ENCODE measurements at places on chromosomes 7 and 10.

DNA sequence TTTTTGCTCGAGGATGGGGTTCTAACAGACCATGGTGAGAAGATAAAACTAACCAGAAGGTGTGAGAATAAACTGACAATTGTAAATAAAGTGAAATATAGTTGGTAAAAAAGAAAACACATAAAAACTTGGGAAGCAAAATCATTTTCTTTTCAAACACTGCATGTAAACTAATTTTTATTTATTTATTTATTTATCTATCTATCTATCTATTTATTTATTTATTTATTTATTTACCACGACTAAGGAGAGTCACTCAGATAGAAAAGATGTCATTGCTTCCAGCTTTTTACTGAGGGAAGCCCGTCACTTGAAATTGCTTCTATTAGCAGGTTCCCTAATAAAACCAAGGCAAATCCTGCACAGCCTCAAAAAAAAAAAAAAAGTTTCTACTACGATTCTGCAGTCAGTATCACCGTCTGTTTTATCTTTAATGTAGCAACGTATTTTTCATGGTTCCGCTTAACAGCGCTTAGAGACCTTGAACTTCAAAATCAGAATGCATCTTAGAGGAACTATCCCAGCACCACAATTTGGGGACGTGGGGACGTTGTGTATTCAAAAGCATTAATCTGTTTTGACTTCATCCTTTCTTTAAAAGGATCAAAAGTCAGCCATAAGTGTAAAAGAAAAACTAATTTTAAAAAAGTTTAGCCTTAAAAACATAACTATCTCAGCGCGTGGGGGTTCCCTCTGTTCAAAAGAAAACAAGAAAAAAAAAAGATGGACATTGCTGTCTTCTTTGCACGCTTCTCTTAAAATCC is 33.3 kb upstream of the EBLN1 start:
- no peak for DNase-seq

DNA sequence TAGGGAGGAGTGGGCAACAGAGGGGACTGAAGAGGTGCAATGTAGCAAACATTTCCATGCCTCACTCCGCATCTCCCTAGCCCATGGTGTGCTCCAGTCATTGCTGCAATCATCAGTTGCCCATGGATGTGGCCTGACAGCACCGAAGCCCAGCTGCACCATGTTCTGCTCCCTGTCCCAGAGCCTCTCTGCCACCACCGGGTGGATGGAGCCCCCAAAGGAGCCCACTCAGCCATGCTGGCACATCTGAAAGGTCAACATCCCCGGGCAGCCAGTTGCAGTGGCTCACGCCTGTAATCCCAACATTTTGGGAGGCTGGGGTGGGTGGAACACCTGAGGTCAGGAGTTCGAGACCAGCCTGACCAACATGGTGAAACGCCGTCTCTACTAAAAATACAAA is 336.4 kb upstream of the ZMIZ1 start:
- DNase-seq: no peak

DNA sequence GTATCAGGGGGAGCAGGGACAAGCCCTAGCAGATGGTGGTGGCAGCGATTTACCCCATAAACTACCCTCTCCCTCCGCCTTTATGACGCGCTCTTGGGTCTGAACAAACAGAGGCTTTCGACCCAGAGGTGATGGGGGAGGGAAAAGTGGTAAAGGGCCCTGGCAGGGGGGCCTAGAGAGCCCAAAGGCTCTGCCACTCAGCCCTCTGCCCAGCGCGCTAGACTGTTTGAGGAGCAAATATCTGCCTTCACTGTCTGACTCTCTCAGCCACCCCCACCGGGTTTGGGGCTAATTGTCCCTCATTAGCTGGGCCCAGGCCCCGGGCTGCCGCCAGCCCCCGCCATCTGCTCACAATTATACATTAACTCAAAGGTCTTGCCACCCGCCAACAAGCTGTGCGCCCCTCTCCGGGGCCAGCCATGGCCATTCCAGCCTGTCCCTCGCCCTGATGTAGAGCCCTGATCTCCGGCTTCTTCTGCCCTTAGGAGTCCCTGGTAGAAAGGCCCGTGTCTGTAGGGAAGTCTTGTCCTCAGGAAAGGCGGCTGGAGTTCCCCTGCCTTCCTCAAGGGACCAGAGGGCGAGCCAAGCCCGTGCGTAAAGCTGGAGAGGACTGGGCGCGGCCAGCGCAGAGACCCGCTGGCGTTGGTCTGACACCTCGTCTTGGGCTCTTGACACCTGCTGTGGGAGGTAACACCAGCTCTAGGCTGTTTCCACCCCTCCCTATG is 1.9 kb upstream of the PAX4 start:
- DNase-seq: peak; percentile 89

DNA sequence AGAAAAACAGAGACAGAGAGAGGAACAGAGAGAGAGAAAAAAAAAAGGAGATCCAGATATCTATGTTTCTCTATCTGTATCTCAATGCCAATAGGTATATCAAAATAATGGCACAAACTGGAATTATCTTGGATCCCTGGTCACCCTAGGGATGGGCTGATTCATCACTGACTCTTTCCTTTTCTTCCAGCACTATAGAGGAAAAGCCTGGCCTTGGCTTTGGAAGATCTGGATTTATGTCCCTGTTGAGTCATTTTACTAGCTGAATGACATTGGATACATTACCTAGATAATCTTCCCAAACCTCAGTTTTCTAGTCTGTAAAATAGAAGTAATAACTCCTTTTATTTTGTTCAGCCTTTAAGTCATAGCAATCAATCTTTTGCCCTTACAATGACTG is 152.8 kb upstream of the GDF10 start:
- no peak for DNase-seq

- DNase-seq: no peak
Measured at GRCh38 chr10:97220355-97220754, 34.6 kb upstream of the SLIT1 start.
